T-cell (primary cell): ENCODE measurements at places on chromosomes 1 and 21. TPM values are rescaled to one million over a fixed set of nuclear protein-coding genes. Genes with fewer than 3 reads are reported as not detected.

DNA sequence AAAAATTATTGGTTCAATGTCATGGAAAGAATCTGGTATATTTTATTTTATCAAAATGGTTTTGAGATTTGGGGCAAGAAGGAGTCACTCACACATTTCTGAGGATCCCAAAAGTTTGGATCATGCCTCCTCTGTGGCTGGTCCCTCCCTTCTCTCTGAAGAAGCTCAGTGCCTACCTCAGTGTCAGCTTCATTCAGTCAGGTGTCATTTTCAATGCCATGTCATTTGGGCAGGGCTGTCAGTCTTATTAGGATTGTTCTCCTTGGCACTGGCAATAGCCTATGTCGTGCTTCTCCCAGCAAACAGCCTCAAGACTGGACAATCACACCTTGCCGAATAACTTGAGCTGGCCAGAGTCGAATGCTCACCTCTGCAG is 264.5 kb upstream of the CAMK1G start:
- H3K36me3 ChIP-seq: no peaks in the 10 kb centered on the region
- no peaks in the 10 kb centered on the region for H3K27me3 ChIP-seq
- H3K27ac ChIP-seq: no peak overlapping the region
- H3K4me3 ChIP-seq: no peak overlapping the region

GRCh38 chr1:167200749-167201148 is 19.9 kb upstream of the POU2F1 start:
- no peaks in the 10 kb centered on the region for H3K27me3 ChIP-seq
- H3K4me1 ChIP-seq: no peaks in the 10 kb centered on the region
- H3K36me3 ChIP-seq: no peaks in the 10 kb centered on the region
- H3K27ac ChIP-seq: no peak overlapping the region

- H3K27me3 ChIP-seq: peaks cover 21% of the 10 kb centered on the region
- no peak for DNase-seq
- no peak overlapping the region for H3K27ac ChIP-seq
Measured at GRCh38 chr1:24108334-24109165, 3.4 kb downstream of the MYOM3 start.

- no peaks in the 10 kb centered on the region for H3K36me3 ChIP-seq
- DNase-seq: no peak
- no peak overlapping the region for H3K4me3 ChIP-seq
- H3K27ac ChIP-seq: no peak overlapping the region
- no peaks in the 10 kb centered on the region for H3K4me1 ChIP-seq
Measured at GRCh38 chr1:112011202-112011601, 21.7 kb upstream of the KCND3 start.

Gene C1QA
- total RNA-seq: 0.33 TPM

DNA sequence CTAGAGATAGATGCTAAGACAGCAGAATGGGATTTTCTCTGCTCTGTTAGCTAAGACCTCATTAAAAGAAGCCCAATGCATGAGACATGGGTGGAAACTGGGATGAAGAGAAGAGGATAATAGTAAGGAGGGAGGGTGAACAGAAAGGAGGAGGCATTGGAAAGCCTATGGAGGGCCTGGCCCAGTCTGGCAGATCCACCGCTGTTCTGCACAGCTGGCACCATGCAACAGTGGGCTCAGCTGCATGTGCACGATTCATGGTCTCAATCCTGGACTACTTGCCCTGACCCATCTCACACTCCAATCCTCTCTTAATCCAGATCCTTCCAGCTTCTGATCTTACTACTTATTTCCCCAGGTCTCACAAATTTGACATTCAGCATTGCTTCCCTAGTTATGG is 2.2 kb downstream of the PHC2 start:
- no peak for DNase-seq
- H3K27me3 ChIP-seq: peaks cover 3% of the 10 kb centered on the region
- H3K36me3 ChIP-seq: no peaks in the 10 kb centered on the region
- peaks cover 7% of the 10 kb centered on the region for H3K4me1 ChIP-seq

DNA sequence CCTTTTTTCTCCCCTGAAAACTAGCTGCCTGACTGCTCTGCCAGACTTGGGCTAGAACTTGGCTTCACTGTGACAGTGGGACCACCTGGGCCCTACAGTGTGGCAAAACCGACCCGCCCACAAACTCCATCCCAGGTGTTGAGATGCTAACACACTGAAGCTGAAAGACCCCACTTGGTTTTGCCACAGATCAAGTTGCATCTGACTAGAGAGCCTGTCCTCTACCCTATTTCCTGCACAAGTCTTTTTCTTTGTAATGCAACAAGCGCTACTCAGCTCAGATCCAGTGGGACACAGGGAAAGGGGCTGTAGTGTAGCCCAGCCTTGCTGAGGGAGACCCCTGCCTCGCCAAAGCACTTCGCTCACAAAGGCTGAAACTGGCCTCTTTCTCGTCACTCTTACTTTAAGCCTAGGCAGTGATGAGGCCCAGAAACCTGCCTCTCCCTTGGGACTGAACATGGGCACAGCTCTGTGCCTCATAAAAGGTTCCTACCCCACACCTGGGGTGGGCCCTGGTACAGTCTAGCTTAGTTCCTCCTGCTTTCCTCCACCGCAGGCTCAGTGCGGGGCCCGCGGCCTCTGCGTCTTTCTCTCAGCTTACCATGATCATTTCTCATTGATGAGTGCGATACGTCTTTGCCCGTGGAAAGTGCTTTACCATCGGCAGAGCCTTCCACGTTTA is 9.7 kb downstream of the ALPL start:
- no peak for DNase-seq
- no peak overlapping the region for H3K27ac ChIP-seq
- no peak overlapping the region for H3K4me3 ChIP-seq
- H3K36me3 ChIP-seq: no peaks in the 10 kb centered on the region
- H3K4me1 ChIP-seq: no peaks in the 10 kb centered on the region

GRCh38 chr1:185843986-185844385 is 109.8 kb downstream of the HMCN1 start:
- H3K36me3 ChIP-seq: no peaks in the 10 kb centered on the region
- no peak overlapping the region for H3K27ac ChIP-seq
- H3K4me3 ChIP-seq: no peak overlapping the region
- no peaks in the 10 kb centered on the region for H3K4me1 ChIP-seq
- no peak for DNase-seq
- no peaks in the 10 kb centered on the region for H3K27me3 ChIP-seq

Gene TAL1
- total RNA-seq: 0.28 TPM

DNA sequence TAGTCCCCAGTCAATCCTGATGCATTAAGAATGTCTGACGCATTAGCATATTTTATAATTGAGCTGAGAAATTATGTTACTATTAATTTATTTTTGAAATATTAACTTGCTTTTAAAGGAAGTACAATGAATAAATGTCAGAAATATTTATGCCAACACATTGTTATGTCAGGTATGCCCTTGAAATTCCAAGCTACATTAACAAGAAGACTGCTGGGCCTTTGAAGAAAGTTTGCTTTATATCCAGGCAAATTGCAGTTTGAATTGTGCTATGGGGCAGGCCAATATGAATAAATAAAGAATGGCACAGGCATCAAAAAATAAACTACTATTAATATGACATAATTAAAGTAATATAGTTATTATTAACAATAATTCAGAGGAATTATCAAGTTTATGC is 1391.3 kb downstream of the PLA2G4A start:
- H3K27me3 ChIP-seq: no peaks in the 10 kb centered on the region
- H3K4me3 ChIP-seq: no peak overlapping the region
- H3K27ac ChIP-seq: no peak overlapping the region
- no peaks in the 10 kb centered on the region for H3K36me3 ChIP-seq
- no peak for DNase-seq
- H3K4me1 ChIP-seq: no peaks in the 10 kb centered on the region

Gene SH2D5
- total RNA-seq: 0.33 TPM

DNA sequence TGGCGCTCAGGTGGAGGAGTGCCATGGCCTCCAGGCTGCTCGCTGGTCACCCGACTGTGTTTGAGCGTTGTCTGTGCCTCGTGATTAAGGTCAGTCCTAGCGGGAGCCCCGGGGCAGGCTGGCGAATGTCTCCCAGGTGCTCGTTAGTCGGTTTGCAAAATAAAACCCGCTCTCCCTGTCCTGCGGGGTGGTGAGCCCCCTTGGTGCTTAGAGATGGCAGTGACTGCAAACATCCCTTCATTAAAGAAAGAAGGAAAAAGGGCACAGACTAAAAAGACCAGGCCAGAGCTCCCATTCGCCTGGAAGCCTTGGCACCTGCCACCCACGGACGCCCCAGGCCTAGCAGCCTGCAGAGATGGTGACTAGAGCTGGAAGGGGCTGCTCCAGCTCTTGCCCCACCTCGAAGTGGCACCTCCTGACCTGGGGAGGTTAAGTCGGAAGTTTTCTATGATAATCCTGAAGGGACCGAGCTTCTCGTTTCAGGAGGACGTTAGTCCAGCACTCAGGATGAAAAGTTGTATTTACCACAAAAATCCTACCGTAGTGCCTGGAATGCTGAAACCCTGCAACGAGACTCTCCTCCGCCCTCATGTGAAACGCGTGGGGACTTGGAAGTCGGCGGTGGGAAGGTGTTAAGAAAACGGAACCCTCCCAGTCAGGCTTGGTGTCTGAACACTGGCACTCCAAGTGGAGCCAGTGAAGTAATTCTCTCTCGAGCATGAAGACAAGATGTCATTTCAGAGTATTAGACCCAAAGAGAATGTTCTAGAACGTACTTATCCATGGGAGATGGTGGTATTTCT is 24.6 kb downstream of the RIPK4 start:
- no peaks in the 10 kb centered on the region for H3K27me3 ChIP-seq
- no peak overlapping the region for H3K27ac ChIP-seq
- no peak for DNase-seq
- H3K4me3 ChIP-seq: no peak overlapping the region
- H3K4me1 ChIP-seq: no peaks in the 10 kb centered on the region

GRCh38 chr1:65359888-65360287 is 50.5 kb downstream of the DNAJC6 start:
- DNase-seq: no peak
- no peaks in the 10 kb centered on the region for H3K27me3 ChIP-seq
- no peaks in the 10 kb centered on the region for H3K4me1 ChIP-seq
- no peaks in the 10 kb centered on the region for H3K36me3 ChIP-seq
- H3K4me3 ChIP-seq: no peak overlapping the region

Gene ZP4
- not detected for total RNA-seq

DNA sequence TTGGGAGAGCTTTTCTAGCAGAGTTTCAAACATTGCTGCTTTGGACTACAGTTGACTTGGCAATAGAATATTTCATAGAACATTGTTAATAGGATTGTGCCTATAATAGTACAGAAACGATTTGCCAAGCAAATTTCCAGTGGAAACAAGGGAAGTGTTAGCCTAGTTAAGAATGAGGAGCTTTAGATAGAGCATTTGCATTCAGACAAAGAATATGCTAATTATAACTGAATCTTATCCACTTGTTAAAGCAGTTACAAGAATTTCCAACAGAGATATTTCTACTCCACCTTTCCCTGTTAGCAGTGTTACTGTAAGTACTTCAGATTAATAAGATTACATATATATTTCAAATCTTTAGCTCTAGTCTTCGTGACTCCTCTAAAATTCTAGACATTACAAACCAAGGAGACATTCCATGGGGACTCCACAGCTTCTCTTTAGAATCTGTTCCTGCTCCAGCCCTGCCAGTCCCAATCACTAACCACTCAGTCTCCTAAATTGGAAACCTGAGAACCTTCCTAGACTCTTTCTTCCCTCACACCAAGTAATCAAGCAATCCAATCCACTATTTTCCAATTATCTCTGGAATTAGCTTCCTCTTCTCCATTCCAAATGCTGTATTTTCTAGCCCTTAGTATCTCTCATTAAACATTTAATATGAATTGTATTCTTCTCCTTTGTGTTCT is 141.8 kb upstream of the PBX1 start:
- H3K27ac ChIP-seq: no peak overlapping the region
- H3K27me3 ChIP-seq: no peaks in the 10 kb centered on the region
- H3K4me3 ChIP-seq: no peak overlapping the region
- no peaks in the 10 kb centered on the region for H3K4me1 ChIP-seq
- no peaks in the 10 kb centered on the region for H3K36me3 ChIP-seq

- DNase-seq: no peak
- no peak overlapping the region for H3K27ac ChIP-seq
- no peak overlapping the region for H3K4me3 ChIP-seq
- H3K4me1 ChIP-seq: no peaks in the 10 kb centered on the region
- no peaks in the 10 kb centered on the region for H3K36me3 ChIP-seq
Measured at GRCh38 chr1:80441664-80442063, 1359.1 kb upstream of the ADGRL2 start.

GRCh38 chr1:224637936-224638335 is 21.8 kb downstream of the CNIH3 start:
- H3K4me3 ChIP-seq: no peak overlapping the region
- no peak overlapping the region for H3K27ac ChIP-seq
- peaks cover 13% of the 10 kb centered on the region for H3K4me1 ChIP-seq
- no peaks in the 10 kb centered on the region for H3K36me3 ChIP-seq
- no peak for DNase-seq
- H3K27me3 ChIP-seq: no peaks in the 10 kb centered on the region

- no peaks in the 10 kb centered on the region for H3K36me3 ChIP-seq
- no peak overlapping the region for H3K4me3 ChIP-seq
- DNase-seq: no peak
- H3K27ac ChIP-seq: no peak overlapping the region
Measured at GRCh38 chr1:24098943-24099638, 12.8 kb downstream of the MYOM3 start.

- H3K4me3 ChIP-seq: no peak overlapping the region
- no peaks in the 10 kb centered on the region for H3K36me3 ChIP-seq
- peaks cover 36% of the 10 kb centered on the region for H3K27me3 ChIP-seq
Measured at GRCh38 chr1:228428412-228428811, 11.8 kb upstream of the TRIM17 start.

DNA sequence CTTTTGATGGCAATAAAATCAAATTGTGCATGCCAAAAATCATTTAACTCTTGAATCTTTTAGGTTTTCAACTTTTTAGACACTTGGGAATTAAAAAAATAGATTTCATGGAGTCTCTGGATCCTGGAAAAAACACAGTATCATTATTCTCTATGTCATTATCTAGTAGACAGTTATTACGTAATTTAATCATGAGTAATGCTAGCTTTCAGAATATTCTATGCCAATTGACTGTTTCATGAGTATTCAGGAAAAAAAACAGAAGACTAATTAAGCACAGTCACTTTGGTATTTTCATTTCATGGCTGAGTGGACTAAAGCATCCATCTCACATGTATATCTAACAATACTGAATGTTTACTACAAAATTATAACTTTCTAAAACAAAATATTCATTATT is 44.0 kb downstream of the ODF2L start:
- no peaks in the 10 kb centered on the region for H3K27me3 ChIP-seq
- no peak overlapping the region for H3K4me3 ChIP-seq
- H3K4me1 ChIP-seq: no peaks in the 10 kb centered on the region

Gene VAV3
- total RNA-seq: 4.5 TPM

Gene FCGR1A
- not detected for total RNA-seq

Gene HSD11B1
- not detected for total RNA-seq
